ENCODE measurements at places on chromosomes 4 and X.

DNA sequence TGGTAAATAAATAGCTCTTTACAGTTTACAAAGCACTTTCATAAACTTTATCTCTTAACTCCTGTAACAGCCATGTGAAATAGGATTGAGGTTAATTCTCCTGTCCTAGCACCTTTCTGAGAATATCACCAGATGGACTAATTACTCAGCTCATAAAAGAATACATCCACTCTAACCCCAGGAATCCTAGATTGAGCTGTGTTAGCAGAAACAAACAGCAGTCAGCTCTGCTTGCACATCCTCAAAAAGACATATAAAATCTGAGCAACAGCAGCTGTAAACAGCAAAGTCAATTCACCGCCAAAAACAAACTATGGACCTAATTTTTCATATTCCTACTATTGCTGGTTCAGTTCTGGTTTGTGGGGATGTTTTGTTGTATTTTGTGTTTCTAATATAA is 182.8 kb downstream of the QDPR start:
- DNase-seq = no peak

DNA sequence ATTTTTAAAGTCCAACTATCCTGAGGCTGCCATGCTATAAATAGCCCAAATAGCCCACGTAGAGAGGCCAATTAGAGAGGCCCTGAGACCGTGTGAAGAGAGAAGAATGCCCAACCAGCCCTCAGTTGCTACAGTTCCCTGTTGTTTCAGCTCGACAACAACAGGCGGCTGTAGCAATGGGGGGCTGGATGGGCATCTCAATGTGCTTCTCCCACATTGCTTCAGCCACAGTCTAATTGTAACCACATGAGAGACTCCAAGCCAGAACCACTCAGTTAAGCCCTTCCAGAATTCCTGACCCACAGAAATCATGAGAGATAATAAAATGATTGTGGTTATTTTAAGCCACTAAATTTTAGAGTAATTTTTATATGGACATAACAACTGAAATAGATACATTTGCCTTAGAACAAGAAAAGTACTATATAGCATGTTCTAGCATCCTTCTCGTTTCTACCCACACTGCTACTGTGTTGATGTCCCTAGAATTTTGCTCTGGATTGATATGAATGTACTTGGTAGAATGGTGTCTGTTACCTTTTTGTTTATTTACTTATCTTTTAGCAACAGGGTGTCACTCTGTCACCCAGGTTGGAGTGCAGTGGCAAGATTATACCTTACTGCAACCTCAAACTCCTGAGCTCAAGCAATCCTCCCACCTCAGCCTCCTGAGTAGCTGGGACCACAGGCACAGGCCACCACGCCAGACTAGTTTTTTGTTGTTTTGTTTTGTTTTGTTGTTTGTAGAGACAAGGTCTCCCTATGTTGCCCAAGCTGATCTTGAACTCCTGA is 436.4 kb downstream of the BCOR start:
- no peak for DNase-seq

GRCh38 chrX:136546371-136546781 is 14.4 kb downstream of the VGLL1 start:
- peak; percentile 25 for DNase-seq

DNA sequence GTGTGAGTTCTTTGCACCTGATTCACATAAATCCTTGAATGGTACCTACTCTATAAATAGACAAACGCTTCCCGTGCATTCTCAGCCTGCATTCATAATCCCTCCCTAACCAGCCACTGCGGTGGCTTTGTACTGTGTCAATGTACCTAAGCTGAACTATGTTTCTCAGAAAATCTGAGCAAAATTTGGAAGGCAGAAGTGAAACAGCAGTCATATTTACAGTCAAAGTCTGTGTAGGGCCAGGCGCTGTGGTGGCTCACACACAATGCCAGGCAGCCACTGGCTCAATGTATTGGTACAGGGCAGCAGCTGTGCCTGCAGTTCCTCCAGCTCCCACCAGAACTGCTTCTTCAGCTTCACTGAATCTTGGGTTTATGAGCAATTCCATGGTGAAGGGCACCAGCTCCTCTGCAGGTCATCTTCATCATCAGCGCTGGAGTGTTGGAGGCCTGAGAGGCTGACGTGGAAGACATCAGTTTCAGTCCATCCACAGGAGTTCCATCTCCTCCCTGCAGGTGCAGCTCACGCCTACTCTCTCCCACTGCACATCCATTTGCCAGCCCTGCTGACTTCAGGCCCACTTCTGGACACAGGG is 32.3 kb upstream of the IRF2 start:
- no peak for DNase-seq

GRCh38 chr4:104589264-104589868 is 94.7 kb upstream of the CXXC4 start:
- no peak for DNase-seq

All from CD4-positive, alpha-beta memory T cell (primary cell).